ENCODE measurements at places on chromosomes 4 and X.

DNA sequence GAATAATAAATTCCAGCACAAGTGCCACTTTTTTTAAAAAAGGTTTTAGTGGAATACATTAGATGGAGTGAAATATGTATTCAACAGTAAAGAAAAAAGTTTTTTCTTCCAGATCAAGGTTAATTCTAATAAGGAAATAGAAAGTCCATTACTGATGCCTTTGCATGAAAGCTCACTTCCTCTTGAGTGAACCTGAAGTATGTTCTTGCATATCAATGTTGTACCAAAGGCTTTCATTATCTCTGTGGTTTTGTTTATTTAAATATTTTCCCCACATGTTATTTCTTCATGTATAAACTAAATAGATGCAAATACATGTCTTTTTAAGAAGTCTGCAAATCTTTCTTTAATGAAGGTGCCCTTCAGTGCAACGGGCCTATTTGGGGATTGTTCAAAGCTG lies 307.9 kb downstream of the C4orf33 start:
- DNase-seq, result no peak

DNA sequence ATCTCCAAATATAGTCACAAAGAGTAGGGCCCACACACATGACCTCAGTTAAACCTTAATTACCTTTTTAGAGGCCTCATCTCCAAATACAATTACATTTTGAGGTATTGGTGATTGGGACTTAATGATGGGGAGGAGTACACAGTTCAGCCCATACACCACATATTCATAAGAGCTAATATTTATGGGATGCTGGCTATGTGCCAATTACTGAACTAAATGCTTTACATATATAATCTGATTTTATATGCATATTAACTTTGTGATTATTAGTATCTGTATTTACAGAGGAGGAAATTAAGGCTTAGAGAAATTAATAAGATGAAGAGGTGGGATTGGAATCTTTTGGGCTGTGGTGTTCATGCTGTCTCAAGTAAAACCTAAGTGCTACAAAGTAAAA lies 17.8 kb downstream of the SMARCAD1 start:
- DNase-seq, result no peak

GRCh38 chr4:148022975-148023374 lies 291.1 kb downstream of the ARHGAP10 start:
- no peak for DNase-seq

- DNase-seq, result no peak
These were observed 39.9 kb downstream of the HS6ST2 start for GRCh38 chrX:132918523-132918922.

- peak; percentile 2 for DNase-seq
These were observed 1.5 kb downstream of the FHDC1 start for GRCh38 chr4:152937336-152938236.

Measured in HCEC 1CT (cell line).